Activated T-helper 1 cell treated with anti-CD3 and anti-CD28 coated beads, Interleukin-12 subunit alpha, Interleukin-12 subunit beta, Interleukin-2, Interleukin-4 antibody, amounts not matched to agents 30 ng/mL and 10 ng/mL and 1 ng/mL, durations not matched to agents 14 hours and 24 hours and 36 hours (primary cell): ENCODE measurements at places on chromosomes 12 and 14. TPM values are rescaled to one million over a fixed set of nuclear protein-coding genes. Genes with fewer than 3 reads are reported as not detected.
A peak's percentile ranks its signal among the peaks of the same experiment; 100 is the strongest.

The RPS6KL1 gene
- 10.8 and 11.6 TPM in 2 replicates for total RNA-seq

DNA sequence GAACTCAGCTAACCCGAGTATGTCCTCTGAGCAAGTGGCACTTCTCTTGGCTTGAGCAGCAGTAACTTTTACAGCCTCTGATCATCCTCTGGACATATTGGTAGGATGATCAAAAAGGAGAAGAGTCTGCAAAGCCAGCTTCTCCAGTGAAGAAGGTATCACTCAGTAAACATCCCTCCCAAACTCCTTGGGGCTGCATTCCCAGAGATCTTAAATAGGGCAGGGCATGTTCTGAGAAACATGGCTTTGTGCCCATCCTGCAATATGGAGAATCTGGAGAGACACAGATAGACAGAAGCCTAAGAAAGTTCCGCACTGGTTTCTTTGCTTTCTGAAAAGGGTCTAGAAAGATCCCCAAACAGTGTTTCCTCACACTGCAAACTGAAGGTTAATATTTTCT lies 65.4 kb downstream of the RBM19 start:
- H3K36me3 ChIP-seq, result peaks cover 26% of the 10 kb centered on the region
- peaks cover 9% of the 10 kb centered on the region for H3K4me1 ChIP-seq
- no peak overlapping the region for H3K27ac ChIP-seq
- DNase-seq, result no peak
- H3K4me3 ChIP-seq, result no peak overlapping the region
- no peaks in the 10 kb centered on the region for H3K27me3 ChIP-seq

DNA sequence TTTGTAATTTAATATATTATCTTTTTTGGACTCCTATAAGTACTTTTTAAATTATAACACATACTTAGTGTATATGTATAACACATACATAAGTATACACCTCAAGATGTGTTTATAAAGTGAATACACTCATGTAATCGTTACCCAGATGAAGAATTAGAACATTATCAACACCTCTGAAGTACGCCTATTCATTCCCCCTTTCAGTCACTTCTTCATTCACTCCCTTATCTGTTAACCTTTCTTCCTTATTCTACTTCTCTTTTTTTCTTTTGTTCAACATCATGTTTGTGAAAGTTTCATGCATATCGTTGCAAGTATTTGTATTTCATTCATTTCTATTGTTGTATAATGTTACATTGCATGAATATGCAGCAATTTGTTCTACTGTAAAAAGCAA lies 98.5 kb downstream of the ARID2 start:
- H3K27ac ChIP-seq, result no peak overlapping the region
- peaks cover 40% of the 10 kb centered on the region for H3K36me3 ChIP-seq
- no peak overlapping the region for H3K4me3 ChIP-seq

The C2CD5 gene
- total RNA-seq, result 30.0 and 35.5 TPM in 2 replicates

DNA sequence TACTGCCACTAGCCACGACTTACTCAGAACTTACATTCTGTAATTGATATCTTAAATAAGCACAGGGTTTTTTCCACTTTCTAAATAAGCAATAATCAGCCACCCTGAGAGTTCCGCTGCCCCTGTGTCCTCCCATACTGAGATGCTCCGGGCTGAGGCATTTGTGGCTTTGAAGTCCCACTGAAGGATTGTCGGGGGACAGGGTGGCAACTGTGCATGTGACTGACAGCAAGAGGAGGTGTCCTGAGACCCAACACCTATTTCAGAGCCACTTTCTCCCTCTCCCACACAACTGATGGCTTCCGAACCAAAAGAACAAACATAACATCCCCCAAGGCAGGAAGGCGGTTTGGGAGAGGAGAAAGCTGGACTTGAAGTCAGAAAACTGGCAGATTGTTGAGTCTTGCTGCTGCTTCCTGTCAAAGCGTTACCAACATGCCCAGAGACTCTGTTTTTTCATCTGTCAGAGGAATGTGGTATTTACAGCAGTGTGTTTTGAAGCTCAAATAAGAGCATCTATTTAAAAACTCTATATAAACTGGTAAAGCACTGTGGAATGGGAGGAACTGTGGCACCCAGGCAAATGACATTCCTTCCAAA lies 157.9 kb upstream of the FKBP4 start:
- no peak overlapping the region for H3K27ac ChIP-seq
- H3K4me1 ChIP-seq, result peaks cover 9% of the 10 kb centered on the region
- H3K36me3 ChIP-seq, result no peaks in the 10 kb centered on the region
- no peak for DNase-seq
- H3K4me3 ChIP-seq, result no peak overlapping the region
- H3K27me3 ChIP-seq, result peaks cover 15% of the 10 kb centered on the region

DNA sequence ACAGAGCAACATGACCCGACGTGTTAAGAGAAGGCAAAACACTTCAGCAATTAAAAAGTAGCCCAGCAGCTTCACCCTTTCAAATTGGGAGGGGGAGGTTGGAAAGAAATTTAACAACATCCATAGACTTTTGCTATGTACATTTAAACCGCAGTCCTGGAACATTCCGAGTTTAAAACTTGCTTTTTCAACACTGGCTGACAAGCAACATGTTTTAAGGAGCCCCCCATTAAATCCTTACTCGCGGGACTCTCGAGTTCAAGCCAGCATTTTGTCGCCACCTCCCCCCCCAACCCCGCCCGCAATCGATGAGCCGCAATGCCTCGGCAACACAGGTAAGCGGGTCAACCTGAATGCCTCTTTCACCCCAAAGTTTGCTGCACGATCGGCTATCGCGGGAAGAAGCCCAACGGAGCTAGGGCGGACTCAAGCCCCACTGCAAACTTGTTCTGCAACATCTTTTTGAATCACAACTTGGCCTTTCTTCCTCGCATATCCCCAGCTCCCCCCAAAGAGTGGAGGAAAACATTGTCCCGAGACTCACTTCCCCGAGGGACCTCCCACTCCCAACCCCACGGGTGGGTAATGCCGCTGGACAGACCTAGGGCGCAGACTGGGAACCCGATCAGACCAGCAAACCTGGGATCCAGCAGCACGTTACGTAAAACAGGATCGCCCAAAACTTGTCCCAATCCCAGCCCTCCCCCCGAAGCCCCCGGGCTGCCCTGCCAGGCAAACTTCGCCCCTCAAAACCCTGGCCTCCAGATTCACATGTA lies 777 bp downstream of the ZFP36L1 start:
- peaks cover 41% of the 10 kb centered on the region for H3K36me3 ChIP-seq
- peak overlapping the region; percentile 98 for H3K4me3 ChIP-seq
- no peak for DNase-seq
- H3K4me1 ChIP-seq, result peaks cover 58% of the 10 kb centered on the region
- H3K27me3 ChIP-seq, result no peaks in the 10 kb centered on the region

The NGB gene
- not detected in 2 replicates for total RNA-seq

- H3K4me3 ChIP-seq, result peak overlapping the region; percentile 78
- no peaks in the 10 kb centered on the region for H3K27me3 ChIP-seq
- peaks cover 87% of the 10 kb centered on the region for H3K4me1 ChIP-seq
- H3K27ac ChIP-seq, result peak overlapping the region; percentile 98
- DNase-seq, result peak; percentile 60
Observed at GRCh38 chr14:101821528-101821927, 60.0 kb downstream of the PPP2R5C start.

GRCh38 chr14:60183741-60184140 lies 18.5 kb upstream of the DHRS7 start:
- peak overlapping the region; percentile 67 for H3K27ac ChIP-seq
- DNase-seq, result no peak
- H3K4me1 ChIP-seq, result peaks cover 13% of the 10 kb centered on the region
- no peaks in the 10 kb centered on the region for H3K36me3 ChIP-seq
- H3K27me3 ChIP-seq, result no peaks in the 10 kb centered on the region

DNA sequence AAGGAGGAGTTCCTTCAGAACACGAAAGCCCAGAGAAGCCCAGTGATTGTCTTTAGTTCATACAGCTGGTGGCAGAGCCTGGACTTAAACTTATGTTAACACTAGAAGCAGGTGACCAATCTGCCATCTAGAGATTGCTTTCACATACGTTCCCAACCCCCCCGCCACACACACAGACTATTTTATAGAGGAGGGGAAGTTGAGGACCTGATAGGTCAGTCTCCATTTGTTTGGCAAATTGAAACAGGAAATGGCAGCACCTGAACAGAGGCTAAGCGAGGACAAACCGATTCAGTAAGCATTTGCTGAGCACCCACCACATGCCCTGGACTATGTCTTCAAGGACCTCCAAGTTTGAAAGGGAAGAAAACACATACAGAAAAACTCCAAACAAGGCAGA lies 4.8 kb upstream of the PLEKHD1 start:
- no peak overlapping the region for H3K4me3 ChIP-seq
- no peak for DNase-seq
- H3K27ac ChIP-seq, result no peak overlapping the region
- no peaks in the 10 kb centered on the region for H3K36me3 ChIP-seq
- H3K4me1 ChIP-seq, result no peaks in the 10 kb centered on the region

The TRPV4 gene
- total RNA-seq, result not detected in 2 replicates

DNA sequence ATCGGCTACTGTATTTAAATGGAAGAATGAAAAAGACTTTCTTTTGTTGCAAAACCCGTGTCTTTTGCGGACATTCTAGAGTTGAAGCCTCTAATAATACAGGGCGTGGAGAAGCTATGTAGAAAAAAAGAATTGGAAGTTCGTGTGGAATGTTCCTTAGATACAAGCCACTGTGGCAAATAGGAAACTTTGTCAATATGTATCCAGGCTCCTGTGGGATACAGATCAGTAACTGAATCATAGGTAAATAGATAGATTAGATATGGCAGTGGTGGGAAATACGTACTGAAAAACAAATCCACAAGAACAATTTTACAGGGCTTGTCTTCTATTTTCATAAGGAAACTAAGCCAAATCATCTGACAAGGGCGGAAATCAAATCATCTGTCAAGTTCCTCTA lies 245.4 kb downstream of the EGLN3 start:
- no peak overlapping the region for H3K4me3 ChIP-seq
- peaks cover 2% of the 10 kb centered on the region for H3K27me3 ChIP-seq
- DNase-seq, result no peak
- no peaks in the 10 kb centered on the region for H3K4me1 ChIP-seq
- H3K27ac ChIP-seq, result no peak overlapping the region

DNA sequence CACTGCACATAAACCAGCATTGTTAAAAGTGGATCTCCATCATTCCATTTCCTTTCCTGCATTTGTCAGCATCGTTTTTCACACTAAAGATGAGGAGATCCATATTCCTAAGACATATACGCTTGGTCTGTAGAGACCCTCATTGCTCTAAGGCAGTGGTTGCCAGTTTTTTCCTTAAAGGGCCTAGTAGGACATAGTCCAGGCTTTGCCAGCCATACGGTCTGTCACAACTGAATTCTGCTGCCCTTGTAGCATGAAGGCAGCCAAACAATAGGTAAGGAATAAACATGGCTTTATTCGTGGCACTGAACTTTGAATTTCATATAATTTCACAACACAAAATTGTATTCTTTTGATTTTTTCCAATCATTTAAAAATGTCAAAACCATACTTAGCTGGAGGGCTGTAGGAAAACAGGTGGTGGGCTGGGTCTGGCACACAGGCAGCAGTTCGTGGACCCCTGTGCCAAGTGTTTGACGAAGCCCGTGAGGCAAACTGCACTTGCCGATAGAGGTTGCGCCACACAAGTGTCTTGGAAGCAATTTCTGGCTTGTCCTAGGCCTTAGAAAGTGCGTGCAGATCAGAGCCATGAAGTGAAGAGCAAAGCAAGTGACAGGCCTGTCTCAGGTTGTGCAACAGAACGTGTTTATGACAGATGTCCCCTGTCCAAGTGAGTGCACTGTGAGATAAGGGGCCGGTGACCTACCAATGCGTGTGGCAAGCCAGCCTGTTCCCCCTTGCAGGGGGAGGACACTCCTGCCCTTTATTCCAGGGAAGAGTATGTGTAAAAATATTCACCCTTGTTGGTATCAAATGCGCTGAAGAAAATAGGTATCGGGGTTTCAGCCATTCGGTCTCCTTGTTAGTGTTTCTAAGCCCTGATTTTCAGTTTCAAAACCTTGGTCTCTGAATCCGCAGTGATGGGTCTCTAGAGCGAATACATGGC lies 916 bp upstream of the CHPT1 start:
- peak overlapping the region; percentile 87 for H3K4me3 ChIP-seq
- H3K36me3 ChIP-seq, result no peaks in the 10 kb centered on the region

- H3K4me3 ChIP-seq, result no peak overlapping the region
- H3K4me1 ChIP-seq, result no peaks in the 10 kb centered on the region
- no peak overlapping the region for H3K27ac ChIP-seq
- H3K27me3 ChIP-seq, result no peaks in the 10 kb centered on the region
- H3K36me3 ChIP-seq, result no peaks in the 10 kb centered on the region
- no peak for DNase-seq
Observed at GRCh38 chr14:48125654-48126053, 450.2 kb upstream of the MDGA2 start.

DNA sequence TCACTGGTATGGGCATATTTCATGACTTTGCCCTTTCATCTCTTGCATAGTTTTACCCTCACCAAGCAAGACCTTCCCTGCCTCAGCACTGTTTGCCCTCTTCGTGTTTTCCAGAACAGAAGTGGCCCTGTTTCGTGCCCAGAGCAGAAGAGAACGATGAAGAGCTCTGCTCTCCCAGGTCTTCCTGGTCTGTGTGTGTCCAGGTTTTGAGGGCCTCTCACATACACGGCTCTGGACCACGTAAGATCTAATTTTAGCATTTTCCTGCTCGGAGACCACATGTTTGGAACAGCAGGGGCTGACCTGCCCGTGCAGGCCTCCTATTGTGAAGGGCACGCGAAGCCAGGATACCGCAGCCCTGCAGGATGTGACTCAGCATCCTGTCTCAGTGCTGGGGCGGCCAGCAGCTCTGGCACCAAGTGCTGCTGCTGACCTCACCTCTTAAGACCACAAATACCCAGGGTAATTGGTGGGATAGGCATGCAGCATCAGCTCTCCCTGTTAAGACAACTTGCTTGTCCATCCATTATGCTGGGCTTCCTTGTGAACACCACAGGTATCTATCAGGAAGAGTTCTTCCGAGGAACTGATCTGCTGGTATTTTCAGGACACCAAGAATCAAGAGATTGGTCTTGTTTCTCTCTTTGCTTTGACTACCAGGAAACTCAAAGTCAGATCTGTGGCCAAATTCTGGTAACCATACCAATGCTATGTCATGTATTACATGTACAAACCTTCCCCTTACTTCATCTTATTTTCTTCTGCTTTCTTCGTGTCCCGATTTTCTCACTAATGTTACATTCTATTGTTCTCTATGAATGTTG lies 19.0 kb downstream of the SSH1 start:
- peak overlapping the region; percentile 56 for H3K4me3 ChIP-seq
- peaks cover 1% of the 10 kb centered on the region for H3K27me3 ChIP-seq
- peak overlapping the region; percentile 89 for H3K27ac ChIP-seq
- H3K4me1 ChIP-seq, result peaks cover 54% of the 10 kb centered on the region

GRCh38 chr12:105420659-105421240 lies 90.3 kb downstream of the C12orf75 start:
- no peaks in the 10 kb centered on the region for H3K36me3 ChIP-seq
- no peak overlapping the region for H3K4me3 ChIP-seq
- peak; percentile 21 for DNase-seq
- no peak overlapping the region for H3K27ac ChIP-seq
- H3K27me3 ChIP-seq, result peaks cover 5% of the 10 kb centered on the region
- H3K4me1 ChIP-seq, result peaks cover 7% of the 10 kb centered on the region

The SETD1B gene
- 32.0 and 33.0 TPM in 2 replicates for total RNA-seq

The METTL1 gene
- total RNA-seq, result 89.7 and 90.0 TPM in 2 replicates

DNA sequence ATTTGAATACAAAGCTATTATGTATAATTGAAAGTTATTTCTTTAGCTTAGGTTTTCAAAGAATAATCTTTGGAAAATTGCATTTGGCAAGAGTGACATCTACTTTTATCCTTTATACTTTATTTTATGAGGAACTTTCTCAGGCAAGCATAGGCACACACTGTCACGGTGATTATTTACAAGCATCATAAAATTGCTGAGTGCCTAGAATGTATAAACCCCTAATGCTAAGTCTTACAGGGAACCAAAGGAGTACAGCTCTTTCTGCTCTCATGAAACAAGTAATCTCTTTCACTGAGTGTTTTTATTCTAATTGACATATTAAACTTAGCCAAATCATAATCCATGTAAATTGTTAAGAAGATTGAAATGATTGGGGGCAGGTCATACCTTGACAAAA lies 154.9 kb downstream of the FSCB start:
- H3K27ac ChIP-seq, result no peak overlapping the region
- H3K36me3 ChIP-seq, result no peaks in the 10 kb centered on the region
- no peaks in the 10 kb centered on the region for H3K27me3 ChIP-seq

The PRICKLE1 gene
- 0.34 TPM in 1 of 2 replicates, not detected in the other for total RNA-seq
